ENCODE measurements at places on chromosomes 16 and 17.

DNA sequence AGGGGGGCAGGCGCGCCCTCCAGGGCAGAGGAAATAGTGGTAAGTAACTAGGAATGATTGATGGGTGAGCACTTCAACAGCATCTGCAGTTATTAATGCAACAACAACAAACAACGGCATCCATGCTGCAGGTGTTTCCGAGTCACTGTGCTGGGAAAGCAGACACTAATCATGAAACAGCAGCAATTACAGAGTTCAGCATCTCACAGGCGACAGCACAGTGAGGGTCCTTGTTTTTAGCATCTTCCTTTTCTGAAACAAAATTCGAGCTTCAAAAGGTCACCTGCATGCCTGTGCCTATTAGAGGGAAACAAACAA, 191.9 kb downstream of the SLC39A11 start:
- no peak for DNase-seq

- DNase-seq, result no peak
Measured at GRCh38 chr16:15857724-15858560, 1.1 kb upstream of the MYH11 start.

DNA sequence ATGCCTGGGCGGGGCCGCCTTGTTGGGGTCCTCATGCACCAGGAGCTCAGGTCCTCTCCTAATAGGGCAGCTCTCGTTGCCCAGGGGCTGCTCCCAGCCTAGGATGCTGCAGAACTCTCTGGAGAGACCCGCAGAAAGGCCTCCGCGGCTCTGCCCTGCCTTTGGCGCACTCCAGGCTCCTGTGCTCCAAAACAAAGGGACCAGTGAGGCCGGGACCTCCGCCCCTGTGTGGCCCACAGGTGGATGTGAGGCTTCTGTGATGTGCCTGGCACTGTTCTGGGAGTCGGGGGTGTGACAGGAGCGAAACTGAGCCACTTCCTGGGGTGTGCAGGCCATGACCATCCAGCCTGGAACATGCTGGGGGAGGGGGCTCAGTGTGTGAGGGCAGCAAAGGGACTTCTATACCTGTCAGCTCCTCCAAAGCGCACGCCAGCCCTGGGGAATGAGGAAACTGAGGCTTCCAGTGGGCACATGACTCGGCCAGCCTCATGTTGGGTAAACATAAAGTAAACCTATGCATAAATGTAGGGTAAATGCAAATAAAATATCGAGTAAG, 153.2 kb downstream of the IRF8 start:
- DNase-seq, result no peak

DNA sequence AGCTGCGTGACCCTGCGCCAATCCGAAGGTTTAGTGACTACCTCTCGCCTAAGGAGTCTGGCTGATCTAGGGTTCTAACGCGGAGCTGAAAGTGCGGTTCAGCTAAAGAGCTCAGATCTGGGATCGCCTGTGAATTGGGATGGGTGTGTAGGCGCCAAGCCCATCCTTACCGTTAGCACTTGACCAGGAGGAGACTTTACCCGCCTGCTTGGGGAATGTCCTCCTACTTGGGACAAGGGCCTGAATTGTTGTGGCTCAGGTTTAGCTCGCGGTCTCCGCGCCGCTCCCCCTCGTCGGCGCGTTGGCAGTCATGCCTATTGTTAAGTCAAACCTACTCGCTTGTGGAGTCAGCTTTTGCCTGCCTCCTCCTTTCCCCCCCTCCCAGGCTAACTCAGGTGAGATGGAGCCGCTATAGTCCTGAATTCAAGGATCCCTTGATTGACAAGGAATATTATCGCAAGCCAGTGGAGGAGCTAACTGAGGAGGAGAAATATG, 480 bp downstream of the MRPS7 start:
- no peak for DNase-seq

GRCh38 chr17:28968914-28969295, 17.6 kb upstream of the PHF12 start:
- no peak for DNase-seq

- no peak for DNase-seq
Measured at GRCh38 chr16:9846362-9847099, 335.7 kb downstream of the GRIN2A start.

- peak; percentile 79 for DNase-seq
Measured at GRCh38 chr17:17001874-17002520, 30.1 kb upstream of the TNFRSF13B start.

DNA sequence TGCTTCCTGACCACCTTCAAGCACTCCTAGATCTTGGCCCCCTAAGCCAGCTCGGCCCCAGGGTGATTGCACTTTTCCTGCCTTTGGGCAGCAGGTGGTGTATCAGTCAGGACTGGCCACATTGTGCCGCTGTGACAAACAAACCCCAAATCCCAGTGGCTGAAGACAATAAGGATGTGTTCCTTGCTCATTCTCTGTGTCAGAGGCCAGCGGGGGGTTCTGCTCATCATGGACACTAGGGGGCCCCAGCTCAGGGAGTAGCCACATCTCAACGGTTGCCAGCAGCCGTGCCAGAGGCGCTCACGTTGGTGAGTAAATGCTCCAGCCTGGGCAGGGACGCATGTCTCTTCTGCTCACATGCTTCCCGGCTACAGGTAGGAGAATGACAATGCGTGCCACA, 60.4 kb downstream of the ZDHHC7 start:
- peak; percentile 24 for DNase-seq
